Tibial nerve (tissue), 4 donors: ENCODE measurements at places on chromosomes 7 and 10. TPM values are rescaled to one million over a fixed set of nuclear protein-coding genes. Genes with fewer than 3 reads are reported as not detected.

GRCh38 chr10:86447432-86447831, 74.2 kb downstream of the WAPL start:
- H3K4me3 ChIP-seq: no peak overlapping the region
- DNase-seq: no peak
- H3K27me3 ChIP-seq: no peaks in the 10 kb centered on the region
- H3K27ac ChIP-seq: no peak overlapping the region
- no peaks in the 10 kb centered on the region for H3K4me1 ChIP-seq

DNA sequence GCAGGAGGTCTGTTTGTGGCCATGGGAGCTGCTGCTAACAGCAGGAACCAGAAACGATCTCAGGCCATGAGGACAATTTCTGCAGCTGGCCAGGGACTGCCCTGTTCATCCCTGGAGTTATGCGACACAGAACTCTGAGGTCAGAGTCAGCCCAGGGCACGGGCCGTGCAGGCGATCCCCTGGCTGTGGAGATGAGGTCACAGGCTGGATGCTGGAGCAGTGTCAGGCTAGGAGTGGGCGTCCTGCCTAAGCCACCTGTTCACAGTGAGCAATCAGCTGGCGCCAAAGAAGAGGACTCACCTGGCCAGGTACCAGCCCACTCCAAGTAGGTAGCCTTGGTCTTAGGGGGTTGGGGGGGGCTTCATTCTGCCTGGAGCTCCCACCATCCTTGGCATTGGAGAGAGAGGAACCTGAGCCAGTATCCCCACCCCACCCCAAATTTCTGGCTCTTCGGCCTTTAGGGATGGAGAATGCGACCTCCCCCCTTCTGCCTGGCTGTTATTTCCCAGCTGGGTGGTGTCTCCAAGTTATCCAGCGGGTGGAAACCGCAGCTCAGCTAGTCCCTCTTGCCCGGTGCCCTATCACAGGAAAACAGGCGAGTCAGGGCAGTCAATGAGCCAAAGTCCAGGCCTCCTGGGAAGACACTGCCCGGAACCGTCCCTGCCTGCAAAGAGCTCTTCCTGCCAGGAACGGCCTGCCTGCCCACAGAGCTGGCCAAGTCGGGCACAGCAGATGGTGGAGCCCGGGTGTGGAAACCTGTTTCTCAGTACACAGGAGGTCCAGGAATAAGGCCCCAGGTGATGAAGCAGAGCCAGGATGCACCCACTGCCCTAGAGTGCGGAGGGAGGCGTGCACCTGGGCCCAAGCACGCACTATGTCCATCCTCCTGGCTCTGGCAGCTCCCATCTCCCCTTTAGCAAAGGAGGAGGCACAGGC, 1.8 kb upstream of the TTYH3 start:
- H3K27ac ChIP-seq: no peak overlapping the region
- H3K27me3 ChIP-seq: no peaks in the 10 kb centered on the region
- no peak for DNase-seq
- peaks cover 65% of the 10 kb centered on the region for H3K4me1 ChIP-seq

DNA sequence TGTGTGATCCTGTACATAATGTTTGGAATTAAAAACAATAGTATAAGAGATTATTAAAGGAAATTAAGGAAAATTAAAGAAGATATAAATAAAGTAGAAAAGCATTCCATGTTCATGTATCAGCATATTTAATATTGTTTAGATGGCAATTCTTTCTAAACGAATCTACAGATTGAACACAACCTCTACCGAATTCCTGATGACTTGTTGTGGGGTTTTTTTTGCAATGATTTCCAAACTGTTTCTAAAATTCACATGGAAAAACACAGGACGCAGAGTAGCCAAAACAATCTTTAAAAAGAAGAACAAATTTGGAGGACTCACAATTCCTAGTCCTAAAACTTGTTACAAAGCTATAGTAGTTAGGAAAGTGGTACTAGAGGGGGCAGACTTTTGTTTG, 573.4 kb upstream of the IGFBP3 start:
- H3K36me3 ChIP-seq: no peaks in the 10 kb centered on the region
- H3K27ac ChIP-seq: no peak overlapping the region

GRCh38 chr10:128186959-128187787, 61.0 kb upstream of the MKI67 start:
- H3K27ac ChIP-seq: no peak overlapping the region
- DNase-seq: no peak
- H3K36me3 ChIP-seq: no peaks in the 10 kb centered on the region
- H3K4me3 ChIP-seq: no peak overlapping the region
- peaks cover 2% of the 10 kb centered on the region for H3K27me3 ChIP-seq

DNA sequence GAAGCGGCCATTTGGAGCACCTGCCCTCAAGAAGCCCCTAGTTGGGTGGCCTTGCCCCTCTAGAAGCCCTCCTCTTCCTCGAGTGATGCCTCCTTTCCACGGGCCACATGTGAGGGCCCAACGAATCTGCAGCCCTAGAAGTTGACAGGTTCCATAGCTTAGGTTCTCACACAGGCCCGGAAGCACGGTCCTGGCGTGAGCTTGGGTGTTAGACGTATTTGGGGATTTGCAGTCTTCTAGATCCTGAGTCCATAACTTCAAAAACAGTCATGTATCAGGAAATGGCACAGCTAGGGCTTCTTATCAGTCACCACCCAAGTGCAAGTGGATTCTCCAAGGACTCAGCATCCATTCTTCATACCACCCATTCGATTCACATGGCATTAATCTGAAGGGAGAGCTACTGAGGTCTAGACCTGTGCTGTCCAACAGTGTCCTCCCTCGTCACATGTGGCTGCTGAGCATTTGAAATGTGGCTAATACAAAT, 477 bp upstream of the FBXW4 start:
- H3K4me3 ChIP-seq: peak overlapping the region; percentile 64
- H3K27ac ChIP-seq: peak overlapping the region; percentile 95

DNA sequence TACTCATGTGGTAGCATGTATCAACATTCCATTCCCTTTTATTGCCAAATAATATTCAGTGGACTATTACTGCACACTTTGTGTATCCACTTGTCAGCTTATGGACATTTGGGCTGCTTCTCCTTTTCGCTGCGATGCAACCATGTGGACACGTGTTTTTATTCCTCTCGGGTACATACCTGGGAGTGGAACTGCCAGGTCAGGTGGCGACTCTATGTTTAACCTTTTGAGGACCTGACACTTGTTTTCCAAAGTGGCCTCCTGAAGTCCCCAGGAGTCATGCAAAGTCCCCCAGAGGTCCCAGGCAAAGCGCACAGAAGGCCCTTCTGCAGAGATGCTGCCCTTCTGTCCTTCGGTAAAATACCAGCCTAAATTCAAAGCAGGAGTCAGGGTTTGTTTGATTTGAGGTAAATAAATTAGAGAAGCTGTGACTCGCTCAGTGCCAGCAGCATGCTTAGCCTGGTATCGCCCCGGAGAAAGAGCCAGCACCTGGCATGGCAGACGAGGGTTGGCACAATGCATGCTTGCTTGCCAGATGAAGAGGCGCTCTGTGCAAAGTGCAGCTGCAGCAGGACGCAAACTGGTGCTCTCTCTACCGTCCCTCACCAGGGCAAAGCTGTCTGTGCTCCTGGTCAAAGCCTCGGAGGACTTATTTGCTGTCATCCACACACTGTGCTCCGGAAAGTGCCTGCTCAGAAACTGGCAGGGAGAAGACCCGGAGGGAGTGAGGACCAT, 37.8 kb downstream of the HIPK2 start:
- H3K27ac ChIP-seq: no peak overlapping the region
- peaks cover 19% of the 10 kb centered on the region for H3K4me1 ChIP-seq
- no peak for DNase-seq
- H3K4me3 ChIP-seq: no peak overlapping the region
- no peaks in the 10 kb centered on the region for H3K36me3 ChIP-seq
- no peaks in the 10 kb centered on the region for H3K27me3 ChIP-seq

DNA sequence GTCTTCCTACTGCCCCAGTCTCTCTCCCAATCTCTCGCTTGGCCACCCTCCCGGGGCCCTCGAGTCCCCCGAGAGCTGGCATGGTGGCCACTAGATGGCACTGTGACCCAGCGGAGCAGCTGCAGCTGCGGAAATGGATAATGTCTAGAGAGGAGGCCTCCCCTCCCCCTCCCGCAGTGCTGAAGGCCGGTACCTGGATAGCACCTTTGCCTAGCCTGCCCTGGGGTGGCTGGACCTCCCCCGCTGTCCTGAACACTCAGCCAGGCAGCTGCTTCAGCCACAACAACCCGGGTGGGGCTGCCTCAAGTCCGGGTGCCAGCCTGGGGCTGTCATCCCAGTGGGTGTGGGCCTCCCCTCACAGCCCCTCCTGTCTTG, 65.2 kb downstream of the GOLGA7B start:
- H3K36me3 ChIP-seq: no peaks in the 10 kb centered on the region
- peaks cover 10% of the 10 kb centered on the region for H3K4me1 ChIP-seq
- no peak overlapping the region for H3K4me3 ChIP-seq
- no peaks in the 10 kb centered on the region for H3K27me3 ChIP-seq
- no peak overlapping the region for H3K27ac ChIP-seq
- peak; percentile 48 for DNase-seq

- no peak for DNase-seq
- no peaks in the 10 kb centered on the region for H3K4me1 ChIP-seq
- H3K27me3 ChIP-seq: no peaks in the 10 kb centered on the region
- H3K27ac ChIP-seq: no peak overlapping the region
Measured at GRCh38 chr10:3955493-3955892, 170.5 kb upstream of the KLF6 start.

DNA sequence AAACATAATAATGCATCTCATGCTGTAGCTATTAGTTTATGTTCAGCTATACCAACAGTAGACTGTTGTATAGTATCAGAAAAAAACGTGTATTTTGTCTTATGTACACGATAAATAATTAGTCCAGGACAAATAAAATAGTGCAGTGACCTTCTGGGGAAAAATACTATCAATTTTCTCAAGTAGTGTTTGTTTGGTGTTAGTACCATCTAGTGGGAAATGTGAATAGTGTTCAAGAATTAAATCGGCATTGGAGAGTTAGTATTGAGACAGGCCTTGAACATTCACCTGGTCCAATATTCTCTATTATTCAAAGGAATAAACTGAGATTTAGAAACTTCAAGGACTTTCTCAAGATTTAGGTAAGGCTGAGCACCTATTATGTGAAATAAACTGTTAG, 21.7 kb upstream of the OR2A5 start:
- no peak overlapping the region for H3K27ac ChIP-seq
- H3K36me3 ChIP-seq: no peaks in the 10 kb centered on the region
- no peaks in the 10 kb centered on the region for H3K27me3 ChIP-seq
- H3K4me1 ChIP-seq: no peaks in the 10 kb centered on the region
- no peak for DNase-seq
- no peak overlapping the region for H3K4me3 ChIP-seq

- no peaks in the 10 kb centered on the region for H3K27me3 ChIP-seq
- H3K27ac ChIP-seq: no peak overlapping the region
- no peak for DNase-seq
- H3K36me3 ChIP-seq: no peaks in the 10 kb centered on the region
- H3K4me3 ChIP-seq: no peak overlapping the region
Measured at GRCh38 chr10:70909326-70909935, 21.1 kb upstream of the PCBD1 start.

GRCh38 chr10:29611781-29612381, 22.9 kb downstream of the SVIL start:
- no peak overlapping the region for H3K4me3 ChIP-seq
- H3K27me3 ChIP-seq: no peaks in the 10 kb centered on the region
- H3K36me3 ChIP-seq: no peaks in the 10 kb centered on the region
- H3K27ac ChIP-seq: no peak overlapping the region

- no peaks in the 10 kb centered on the region for H3K27me3 ChIP-seq
- no peaks in the 10 kb centered on the region for H3K36me3 ChIP-seq
- H3K4me1 ChIP-seq: no peaks in the 10 kb centered on the region
Measured at GRCh38 chr10:119211176-119211575, 3.8 kb downstream of the GRK5 start.

GRCh38 chr10:12237265-12238220, 41.6 kb downstream of the CDC123 start:
- no peak for DNase-seq
- H3K27me3 ChIP-seq: no peaks in the 10 kb centered on the region
- peaks cover 13% of the 10 kb centered on the region for H3K4me1 ChIP-seq
- H3K36me3 ChIP-seq: no peaks in the 10 kb centered on the region

DNA sequence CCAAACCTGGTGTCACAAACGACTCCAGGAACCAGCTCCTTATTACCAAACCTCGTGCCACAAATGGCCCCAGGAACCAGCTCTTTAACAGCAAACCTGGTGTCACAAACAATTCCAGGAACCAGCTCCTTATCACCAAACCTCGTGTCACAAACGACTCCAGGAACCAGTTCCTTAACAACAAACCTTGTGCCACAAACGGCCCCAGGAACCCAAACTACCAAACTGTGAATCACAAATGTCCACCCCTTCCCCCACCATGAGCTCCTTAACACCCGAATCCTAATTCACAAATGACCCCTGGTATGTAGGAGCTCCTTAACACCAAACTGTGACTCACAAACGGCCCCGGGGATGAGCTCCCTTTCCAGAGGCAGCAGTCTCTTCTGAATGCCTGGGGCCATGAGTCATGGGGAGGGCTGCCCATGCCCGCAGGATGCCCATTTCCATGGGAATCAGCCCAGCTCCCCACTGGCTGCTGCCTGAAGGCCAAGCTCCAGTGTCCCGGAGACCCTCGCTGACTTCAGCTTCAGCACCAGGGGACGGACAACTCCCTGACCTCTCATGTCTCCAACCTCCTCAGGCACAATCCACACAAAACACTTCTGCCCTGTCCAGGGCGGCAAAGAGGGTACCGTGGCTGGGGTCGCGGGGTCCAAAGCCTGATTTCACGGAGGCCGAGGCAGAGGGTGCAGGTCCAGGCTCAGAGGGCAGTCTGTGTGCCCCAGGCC, 213.1 kb downstream of the ELFN1 start:
- no peaks in the 10 kb centered on the region for H3K4me1 ChIP-seq
- no peaks in the 10 kb centered on the region for H3K27me3 ChIP-seq
- H3K36me3 ChIP-seq: peaks cover 40% of the 10 kb centered on the region
- no peak overlapping the region for H3K4me3 ChIP-seq
- no peak for DNase-seq

GRCh38 chr7:148537435-148537834, 53.1 kb upstream of the C7orf33 start:
- no peak overlapping the region for H3K27ac ChIP-seq
- no peak for DNase-seq
- H3K4me3 ChIP-seq: no peak overlapping the region
- no peaks in the 10 kb centered on the region for H3K36me3 ChIP-seq
- H3K27me3 ChIP-seq: no peaks in the 10 kb centered on the region

DNA sequence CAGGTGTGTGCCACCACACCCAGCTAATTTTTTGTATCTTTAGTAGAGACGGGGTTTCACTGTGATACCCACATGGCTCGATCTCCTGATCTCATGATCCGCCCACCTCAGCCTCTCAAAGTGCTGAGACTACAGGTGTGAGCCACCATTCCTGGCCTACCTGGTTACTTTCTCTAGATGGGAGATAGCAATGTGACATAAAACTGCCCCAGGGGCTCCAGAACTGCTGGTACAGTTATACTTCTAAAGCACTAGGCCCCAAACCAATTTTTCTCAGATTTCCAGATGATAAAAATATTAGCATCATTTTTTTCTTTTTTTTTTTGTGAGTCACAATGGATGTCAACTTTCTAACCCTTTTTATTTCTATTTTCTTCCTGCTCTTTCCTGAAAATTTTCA, 27.4 kb downstream of the ITGB8 start:
- no peaks in the 10 kb centered on the region for H3K36me3 ChIP-seq
- H3K4me3 ChIP-seq: no peak overlapping the region
- no peaks in the 10 kb centered on the region for H3K27me3 ChIP-seq
- H3K27ac ChIP-seq: peak overlapping the region; percentile 75
- DNase-seq: no peak

Gene CFAP46
- total RNA-seq: not detected

Gene EBLN1
- total RNA-seq: not detected

Gene AMZ1
- 0.39 TPM for total RNA-seq

Gene MYOF
- 61.8 TPM for total RNA-seq

Gene PRKAR2B
- total RNA-seq: 49.0 TPM
